Stimulated activated CD4-positive, alpha-beta T cell treated with anti-CD3 and anti-CD28 coated beads, Interleukin-1b, Interleukin-23, amount 100 ng/mL, for 1 hour (primary cell): ENCODE measurements at places on chromosomes 1 and 21.

- no peak for DNase-seq
Measured at GRCh38 chr1:216566641-216567205, 143.5 kb upstream of the USH2A start.

DNA sequence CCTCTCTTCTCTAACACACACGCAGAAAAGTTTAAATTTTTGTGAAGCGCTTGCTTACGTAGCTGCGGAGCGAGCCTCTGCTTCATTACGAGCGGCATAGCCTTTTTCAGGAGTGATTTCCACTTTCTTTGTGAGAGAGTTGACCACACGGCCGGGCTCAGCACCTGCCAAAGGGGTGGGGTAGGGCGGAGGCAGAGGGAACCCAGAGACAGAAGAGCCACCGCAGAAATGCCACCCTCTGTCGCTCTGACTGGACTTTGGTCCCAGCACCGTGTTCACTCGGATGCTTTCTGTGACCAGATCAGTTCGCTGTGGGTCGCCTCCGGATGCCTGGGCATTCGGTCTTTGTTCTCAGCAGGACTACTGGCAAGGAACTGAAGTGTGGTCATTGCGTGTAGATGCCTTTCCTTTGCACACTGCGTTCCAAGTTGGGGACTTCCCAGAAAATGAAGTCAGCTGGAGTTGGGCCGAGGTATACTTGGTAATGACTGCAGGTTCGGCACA is 883 bp downstream of the CHODL start:
- no peak for DNase-seq

DNA sequence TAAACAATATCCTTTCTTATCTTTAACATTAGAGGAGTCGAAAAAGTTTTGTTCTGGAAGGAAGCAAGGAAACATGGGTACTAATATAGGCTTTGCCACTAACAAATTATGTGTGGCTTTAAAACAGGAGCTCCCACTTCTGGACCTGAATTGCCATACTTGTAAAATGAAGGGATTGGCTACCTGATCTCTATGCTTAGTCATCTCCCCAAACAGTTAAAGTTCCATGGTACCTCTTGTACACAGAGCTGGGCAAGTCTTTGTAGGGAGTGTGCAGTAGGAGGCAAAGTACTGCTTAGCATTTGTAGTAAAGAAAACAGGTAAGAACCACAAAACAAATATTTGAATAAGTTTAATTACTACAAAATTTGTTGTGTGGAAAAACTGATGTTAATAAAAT is 81.3 kb downstream of the MAST2 start:
- DNase-seq, result no peak

DNA sequence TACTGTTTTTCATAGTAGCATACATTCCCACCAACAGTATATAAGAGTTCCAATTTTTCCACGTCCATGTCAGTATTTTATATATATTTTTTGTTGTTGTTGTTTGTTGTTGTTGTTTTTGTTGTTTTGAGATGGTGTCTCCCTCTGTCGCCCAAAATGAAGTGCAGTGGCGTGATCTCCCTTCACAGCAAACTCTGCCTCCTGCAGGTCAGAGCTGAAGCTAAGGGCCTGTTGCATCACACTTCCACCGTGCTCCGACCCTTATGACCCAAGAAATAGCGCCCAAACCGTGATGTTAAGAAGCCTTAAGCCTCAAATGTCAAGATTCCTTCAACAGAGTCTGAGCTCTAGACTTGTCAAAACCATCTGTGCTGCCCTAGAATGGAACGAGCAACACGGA is 2032.3 kb downstream of the MRPL39 start:
- DNase-seq, result no peak

DNA sequence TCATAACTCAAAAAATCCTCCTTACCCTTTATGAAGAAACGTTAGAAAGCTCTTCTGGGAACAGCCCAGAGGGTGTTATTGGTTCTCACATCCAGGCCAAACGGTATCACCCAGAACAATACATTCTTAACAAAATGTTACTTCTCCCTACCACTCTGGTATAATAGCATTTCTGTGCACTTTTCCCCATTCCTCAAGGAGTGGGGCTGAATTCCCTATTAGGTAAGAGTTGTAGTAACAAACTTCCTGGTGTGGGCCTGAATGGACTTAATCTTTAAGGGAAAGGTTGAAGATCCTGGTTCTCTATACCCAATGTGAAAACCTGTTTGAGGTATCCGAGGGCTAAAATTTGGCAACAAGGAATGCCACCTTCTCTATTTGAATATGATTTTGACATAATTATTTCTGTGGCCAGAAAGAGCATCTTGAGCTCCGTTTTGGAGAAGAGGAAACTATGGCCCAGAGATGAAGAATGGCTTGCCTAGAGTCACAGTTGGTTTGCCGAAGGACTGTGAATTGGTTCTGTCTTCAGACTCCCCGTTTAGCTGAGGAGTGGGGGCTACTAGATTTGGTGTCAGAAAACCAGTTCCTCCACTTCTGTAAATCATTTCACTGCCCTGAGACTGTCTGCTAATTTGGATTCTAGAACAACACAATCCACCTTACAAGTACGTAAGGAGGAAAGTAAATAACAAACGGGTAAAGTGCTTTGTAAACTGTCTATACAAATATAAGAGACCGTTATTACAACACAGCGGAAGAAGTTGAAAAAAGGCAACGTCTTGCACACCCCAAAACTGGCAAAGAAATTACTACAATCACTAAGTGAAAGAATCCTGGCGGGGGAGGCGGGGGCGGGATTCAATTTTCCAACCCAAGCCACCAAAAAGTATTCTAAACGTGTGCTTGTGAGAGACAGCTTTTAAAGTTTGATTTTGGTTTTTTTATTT is 2.3 kb downstream of the ANP32E start:
- DNase-seq, result no peak

DNA sequence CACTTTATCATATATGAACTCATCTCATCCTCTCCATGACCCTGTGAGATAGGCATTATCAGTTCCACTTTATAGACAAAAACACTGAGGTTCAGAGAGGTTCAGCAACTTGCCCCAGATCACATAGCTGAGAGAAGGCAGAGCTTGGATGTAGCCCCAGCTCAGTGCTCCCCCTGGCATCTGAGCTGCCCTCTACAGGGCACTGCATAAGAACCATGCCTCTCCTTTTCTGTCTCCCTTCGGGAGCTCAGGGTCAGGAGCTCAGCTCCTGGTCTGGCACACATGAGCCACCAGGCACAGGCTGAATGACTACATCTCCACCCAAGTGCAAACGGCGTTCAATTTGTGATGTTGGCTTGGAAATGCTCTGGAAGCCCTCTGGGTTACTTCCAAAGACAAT is 16.9 kb downstream of the RAB7B start:
- no peak for DNase-seq

- no peak for DNase-seq
Measured at GRCh38 chr1:210698661-210699060, 370.0 kb downstream of the HHAT start.

- DNase-seq, result no peak
Measured at GRCh38 chr1:4772294-4773010, 118.0 kb downstream of the AJAP1 start.
